Activated T-cell treated with anti-CD3 and anti-CD28 coated beads for 48 hours (primary cell): ENCODE measurements at places on chromosomes 2 and 18.
A peak's percentile ranks its signal among the peaks of the same experiment; 100 is the strongest.

GRCh38 chr18:61607867-61608266 lies 274.6 kb downstream of the CDH20 start:
- DNase-seq: no peak

- DNase-seq: no peak
Observed at GRCh38 chr2:241198381-241199279, 10.2 kb downstream of the ANO7 start.

DNA sequence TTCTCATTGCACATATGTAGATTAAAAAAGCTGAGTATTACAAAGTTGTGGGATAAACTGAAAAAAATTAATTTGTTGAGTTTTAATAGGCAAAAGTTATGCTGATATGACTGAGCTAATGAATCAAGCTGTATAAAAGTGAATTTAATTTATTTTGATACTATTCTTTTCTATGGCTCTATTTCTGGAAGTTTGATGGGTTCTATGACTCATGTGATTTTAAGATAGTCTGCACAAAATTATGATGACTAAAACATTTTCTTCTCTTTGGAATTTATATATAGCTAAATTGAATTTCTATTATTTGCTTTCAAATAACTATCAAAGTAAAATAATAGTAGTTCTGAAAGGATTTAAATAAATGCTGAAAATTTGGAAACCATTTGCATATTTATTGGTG lies 71.0 kb upstream of the MMADHC start:
- no peak for DNase-seq

DNA sequence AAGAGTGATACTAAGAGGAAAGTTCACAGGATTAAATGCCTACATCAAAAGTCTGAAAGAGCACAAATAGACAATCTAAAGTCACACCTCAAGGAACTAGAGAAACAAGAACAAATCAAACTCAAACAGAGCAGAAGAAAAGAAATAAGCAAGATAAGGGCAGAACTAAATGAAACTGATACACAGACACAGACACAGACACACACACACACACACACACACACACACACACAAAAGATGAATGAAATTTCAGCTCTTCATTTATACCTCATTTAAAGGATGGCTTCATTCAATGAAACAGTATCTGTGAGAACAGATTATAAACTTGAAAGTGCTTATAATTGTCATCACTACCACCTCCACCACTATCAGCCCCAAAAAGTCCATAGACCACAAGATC lies 428.9 kb downstream of the MBD2 start:
- DNase-seq: no peak

DNA sequence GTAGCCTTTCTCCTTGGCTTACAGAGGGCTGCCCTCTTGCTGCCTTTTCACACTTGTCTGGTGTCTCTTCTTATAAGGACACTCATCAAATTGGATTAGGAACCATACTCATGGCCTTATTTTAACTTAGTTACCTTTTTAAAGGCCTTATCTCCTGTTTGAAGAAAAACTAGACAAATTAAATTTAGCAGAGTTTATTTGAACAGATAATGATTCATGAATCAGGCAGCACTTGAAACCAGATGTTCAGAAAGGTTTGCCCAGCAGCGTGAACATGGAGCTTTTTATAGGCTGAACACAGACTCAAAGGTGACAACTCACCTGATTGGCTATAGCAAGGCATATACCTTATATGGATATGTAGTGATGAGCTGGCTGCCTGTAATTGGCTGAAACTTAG lies 238.0 kb downstream of the GULP1 start:
- no peak for DNase-seq

GRCh38 chr2:95291222-95291621 lies 5.9 kb upstream of the KCNIP3 start:
- no peak for DNase-seq

GRCh38 chr18:58649966-58650816 lies 21.1 kb upstream of the MALT1 start:
- DNase-seq: no peak

DNA sequence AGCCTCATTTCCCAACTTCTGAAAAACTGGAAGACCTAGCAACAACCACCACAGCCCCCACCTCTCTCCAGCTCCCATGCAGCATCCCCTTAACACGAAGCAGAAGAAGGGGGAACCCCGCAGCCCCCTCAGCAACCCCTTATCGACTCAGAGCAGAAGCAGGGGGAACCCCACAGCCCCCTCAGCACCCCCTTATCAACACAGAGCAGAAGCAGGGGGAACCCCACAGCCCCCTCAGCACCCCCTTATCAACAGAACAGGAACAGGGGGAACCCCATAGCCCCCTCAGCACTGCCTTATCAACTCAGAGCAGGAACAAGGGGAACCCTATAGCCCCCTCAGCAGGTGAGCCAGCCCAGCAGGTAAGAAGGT lies 6.7 kb downstream of the SLC66A2 start:
- DNase-seq: no peak

DNA sequence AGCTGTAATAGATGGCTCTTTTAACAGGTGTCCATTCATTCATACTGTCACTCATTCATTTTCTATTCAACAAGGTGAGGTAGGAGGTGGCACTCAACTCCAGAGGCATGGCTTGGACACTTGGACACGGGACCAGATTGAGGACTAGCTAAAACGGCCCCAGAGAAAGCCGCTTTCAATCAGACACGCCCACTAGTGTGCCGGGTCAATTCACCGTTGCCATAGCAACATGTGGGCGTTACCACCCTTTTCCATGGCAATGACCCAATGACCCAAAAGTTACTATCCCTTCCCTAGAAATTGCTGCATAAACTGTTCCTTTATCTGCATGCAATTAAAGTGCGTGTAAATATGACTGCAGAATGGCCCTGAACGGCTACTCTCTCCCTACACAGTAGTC lies 49.2 kb upstream of the LGALSL start:
- no peak for DNase-seq

DNA sequence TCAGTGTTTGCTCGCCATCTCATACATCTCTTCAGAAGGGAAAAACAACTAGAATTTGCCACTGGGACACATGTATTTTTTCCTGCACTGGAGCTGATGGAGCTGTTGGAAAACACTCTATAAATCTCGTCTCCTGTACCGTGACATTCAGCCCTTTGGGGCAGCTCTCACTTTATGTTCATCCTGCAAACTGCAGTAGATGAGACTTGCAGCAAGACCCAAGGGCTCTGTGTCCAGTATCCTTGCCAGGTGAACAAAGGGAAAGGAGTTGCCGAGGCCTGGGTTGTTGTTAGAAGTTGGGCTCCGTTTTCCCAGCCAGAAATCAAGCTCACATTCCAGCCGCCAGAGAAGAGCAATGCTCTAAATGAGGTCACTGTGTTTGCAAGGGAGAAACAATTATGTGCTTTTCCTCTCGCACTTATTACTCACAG lies 285.1 kb downstream of the SLC4A3 start:
- DNase-seq: no peak

DNA sequence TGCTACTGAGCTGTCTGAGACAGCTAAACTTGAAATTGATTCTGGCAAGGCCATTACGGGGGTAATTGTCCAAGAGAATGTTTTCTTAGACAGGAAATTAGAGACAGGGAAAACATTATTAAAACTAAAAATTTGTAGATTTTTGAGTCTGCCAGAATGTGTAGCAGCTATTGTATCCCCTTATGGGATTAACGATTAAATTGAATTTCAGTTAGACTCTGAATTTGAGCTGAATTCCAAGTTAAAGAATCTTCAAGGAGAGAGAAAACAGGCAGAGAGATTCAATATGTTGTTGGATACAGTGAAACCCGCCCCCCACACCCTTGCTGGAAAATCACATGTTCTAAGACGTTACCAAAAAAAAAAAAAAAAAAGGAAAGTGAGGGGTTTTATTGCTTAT lies 32.7 kb upstream of the CCDC68 start:
- DNase-seq: no peak

GRCh38 chr2:29469961-29470360 lies 354.7 kb downstream of the CLIP4 start:
- DNase-seq: no peak

DNA sequence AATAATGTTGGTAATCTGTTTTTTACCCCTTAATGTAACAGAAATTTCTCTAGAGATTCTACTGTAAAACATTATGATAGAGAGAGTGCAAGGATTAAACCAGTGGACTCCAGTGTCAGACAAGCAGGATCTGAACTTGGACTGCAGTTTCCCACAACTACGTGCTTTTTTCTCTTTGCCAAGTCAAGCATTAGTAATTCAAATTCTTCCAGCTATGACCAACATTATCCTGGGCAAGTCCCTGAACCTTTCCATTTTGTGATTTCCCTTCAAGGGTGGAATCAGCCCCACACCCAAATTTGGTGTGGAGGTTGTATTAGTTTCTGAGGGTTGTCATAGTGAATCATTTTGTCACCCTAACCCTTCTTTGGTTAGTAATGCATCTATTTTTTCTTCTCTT lies 482.0 kb downstream of the ZNF516 start:
- no peak for DNase-seq

DNA sequence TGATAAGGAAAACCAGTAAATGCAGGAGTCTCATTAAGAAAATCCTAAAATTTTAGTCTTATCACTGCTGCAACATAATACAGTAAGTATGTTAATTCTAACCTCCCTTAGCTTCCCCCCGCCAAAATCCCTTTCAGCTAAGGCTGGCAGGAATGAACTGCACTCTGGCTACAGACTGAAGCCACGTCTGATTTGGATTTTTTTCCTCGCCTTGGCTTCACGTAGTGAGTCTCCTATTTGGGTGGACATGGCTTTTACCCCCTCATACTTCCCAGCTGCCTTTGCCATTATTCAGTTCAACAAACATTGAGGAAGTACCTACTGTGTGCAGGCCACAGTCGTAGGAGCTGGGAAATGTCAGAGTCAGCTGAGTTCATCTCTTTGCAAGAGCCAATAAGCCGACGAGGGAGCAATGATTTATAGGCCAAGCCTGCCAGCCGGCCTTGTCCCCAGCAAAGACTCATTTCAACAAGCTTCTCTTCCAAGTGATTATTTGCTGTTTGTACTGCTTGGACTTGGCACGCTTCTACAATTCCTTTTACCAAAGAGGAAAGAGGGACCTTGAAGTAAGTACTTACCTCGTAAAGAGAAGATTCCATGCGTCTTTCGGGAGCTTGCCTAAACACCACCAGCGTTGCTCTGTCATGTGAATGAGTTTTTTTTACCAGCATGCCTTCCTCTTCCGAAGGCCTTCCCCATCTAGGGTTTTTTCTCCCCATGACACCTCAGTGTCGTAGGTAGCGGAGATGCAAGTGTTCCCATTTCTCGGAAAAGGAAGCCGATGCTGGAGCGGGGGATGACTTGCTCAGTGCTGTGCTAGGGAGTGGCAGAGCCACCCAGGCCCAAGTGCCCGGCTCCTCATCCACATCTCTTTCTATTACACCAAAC lies 138.6 kb downstream of the KLHL29 start:
- DNase-seq: no peak

DNA sequence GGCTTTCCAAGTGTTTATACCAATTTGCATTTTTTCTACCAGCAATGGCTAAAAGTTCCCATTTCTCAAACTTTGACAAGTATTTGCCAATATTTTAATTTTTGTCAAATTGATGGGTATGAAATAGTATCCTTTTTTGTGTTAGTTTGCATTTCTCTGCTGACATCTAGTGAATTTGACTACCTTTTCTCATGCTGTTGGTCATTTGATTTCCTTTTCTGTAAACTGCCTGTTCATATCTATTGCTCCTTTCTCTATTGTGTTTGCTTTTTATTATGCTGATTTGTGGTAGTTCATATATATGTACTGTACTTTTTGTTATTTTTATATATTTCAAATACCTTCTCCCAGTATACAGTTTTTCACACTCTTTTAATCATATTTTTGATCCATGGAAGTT lies 149.4 kb downstream of the PMAIP1 start:
- no peak for DNase-seq

DNA sequence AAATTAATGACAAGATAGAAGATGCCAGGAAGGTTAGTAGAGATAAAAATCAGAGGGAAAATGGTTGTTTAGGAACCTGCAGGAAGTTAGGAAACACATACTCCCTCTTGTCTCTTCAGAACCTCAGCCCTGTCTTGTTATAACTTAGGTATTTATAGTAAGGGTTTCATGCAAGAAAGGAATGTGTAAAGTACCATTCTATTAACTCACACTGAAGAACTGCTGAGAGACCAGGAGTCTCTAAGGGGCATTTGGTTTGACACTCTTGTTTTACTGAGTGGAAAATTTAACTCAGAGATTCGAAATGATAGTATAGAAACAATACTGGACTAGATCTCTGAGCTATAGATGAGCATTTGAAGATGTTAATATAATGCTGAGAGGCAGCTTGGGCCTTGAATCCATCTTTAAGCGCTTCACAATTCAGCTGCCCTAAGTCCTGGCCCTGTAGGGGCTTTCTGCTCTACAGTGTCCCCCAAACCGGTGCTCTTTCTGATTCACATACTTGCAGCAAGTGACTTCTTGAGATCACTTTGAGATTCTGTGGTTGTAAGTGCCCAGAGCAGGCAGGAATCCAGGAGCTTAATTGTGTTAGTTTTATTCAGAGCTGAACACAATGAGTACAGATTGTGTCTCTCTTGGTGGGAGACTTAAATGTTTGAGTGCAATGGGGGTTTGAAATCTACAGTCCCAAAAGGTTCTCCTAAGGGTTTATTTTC lies 235.0 kb upstream of the RGPD4 start:
- DNase-seq: no peak

DNA sequence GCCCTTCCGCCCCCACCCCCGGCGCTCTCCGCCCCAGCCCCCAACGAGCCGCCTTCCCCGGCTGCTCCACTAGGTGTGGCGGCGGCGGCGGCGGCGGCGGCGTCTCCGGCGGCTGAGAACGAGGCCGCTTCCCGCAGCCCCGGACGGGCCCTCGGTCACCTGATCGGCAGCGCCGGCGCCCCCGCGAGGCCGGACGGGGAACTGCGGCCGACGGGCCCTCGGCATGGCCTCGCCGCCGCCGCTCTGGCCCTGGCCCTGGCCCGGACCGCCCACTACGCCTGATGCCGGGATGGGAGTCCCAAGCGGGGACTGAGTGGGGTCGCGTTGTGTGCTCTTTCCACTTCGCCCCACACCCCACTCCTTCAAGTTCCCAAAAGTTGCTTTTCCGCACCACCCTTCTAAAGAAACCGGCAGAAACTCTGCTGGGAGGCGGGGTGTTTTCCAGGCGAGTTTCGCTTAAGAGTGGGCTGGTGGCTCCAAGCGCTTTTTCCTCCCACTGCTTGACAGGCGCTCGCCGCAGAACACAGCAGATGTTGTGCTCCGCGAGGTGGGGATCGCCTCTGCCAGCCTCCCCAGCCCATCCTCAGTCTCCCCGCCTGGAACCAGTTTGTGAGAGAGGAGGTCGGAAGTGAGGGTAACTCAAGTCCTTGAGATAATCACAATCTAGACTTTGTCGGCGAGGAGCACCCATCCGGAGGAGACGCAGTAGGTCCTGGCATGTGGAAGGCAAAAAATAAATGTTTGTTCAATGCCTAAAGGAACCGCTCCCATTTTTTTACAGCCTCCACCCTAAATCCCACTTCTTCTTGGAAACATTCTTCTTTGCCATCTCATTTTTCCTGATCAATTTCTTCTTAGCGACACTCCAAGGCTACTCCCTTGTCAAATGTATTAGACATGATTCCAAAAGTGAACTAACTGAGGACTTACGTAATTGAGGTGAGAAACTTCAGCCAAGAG lies at the start of gene NCKAP1:
NCKAP1 (minus strand) TSS at position 117 of the 960 bp plus-strand sequence. CDS start 358 bp downstream, outside the sequence.
- peak; percentile 90 for DNase-seq
